ENCODE measurements at places on chromosomes 3 and 15.

GRCh38 chr3:50299929-50300680 is 900 bp upstream of the HYAL3 start:
- DNase-seq: no peak

DNA sequence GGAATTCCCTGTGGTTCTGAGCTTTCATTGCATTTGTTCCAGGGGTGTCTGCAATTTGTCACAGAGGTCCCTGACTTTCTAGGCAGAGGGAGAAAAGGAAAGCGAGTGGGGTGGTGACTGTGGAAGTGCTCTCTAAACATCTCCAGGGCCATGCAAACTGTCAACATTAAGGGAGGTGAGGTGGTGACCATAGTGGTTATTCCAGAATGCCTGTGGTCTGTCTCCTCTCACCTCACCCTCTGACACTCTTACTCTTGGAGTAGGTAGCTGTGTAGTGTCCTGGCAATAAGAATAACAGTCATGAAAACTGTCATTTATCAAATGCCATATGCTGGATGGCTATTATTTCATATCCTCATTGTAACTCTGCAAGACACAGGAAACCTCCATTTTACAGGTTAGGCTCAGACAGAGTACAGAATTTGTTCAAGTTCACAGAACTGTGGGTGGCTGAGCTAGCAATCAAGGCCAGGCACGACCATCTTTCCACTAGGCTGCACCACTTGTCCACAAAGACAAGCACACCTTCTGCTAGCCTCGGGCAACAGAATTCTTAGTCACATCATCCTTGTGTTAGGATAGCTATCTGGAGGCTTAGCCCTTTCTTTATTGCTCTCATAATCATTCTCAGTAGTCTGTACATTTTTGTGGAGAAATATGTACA is 179.4 kb downstream of the CD47 start:
- no peak for DNase-seq

- peak; percentile 19 for DNase-seq
Measured at GRCh38 chr3:128784232-128784631, 58.2 kb downstream of the RAB7A start.

DNA sequence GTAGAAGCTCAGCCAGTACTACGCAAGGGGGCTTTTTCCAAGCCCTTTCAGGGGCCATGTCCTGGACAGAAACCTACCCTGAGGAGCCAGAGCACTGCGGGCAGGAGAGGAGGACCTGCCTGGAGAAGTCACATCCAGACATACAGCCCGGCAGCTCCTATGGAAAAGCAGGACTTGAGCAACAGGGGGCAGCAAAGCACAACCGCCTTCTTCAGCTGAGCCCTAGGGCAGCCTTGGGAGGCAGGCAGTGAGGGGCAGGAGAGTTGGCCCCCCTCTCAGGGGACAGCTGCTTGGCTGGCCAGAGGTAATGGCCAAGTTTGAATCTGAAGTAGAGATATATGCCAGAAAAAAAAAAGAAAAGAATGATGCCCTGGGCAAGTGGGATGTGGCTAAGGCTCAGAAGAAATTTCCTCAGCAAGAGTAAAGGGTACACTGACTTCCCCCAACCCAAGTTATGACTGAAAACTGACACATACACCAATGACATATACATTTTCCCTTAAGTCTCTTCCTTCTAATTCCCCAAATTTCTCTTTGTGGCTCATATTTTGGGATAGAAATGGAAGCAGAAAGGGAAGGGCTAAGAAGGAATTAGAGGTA is 56.9 kb downstream of the CYP19A1 start:
- DNase-seq: peak; percentile 80

DNA sequence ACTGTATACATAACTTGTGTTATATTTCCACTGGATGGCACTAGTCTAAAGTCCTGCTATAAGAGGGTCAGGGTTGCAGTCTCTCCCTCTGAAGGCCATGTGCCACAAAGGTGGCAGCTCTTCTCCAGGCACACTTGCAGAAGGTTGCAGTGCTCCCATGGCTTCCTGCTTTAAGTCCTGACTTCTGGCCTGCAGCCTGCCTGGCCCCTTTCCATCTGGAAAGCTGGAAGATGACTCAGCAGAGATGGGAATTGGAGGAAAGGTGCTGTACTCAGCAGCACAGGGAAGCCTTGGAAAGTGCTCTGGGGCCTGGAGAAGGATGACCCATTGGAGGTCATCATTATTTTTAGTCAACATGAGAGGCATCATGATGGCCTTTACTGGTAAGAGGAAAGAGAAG is 40.9 kb upstream of the MRPL3 start:
- DNase-seq: no peak

GRCh38 chr3:73401616-73402279 is 223.0 kb downstream of the PDZRN3 start:
- DNase-seq: no peak

DNA sequence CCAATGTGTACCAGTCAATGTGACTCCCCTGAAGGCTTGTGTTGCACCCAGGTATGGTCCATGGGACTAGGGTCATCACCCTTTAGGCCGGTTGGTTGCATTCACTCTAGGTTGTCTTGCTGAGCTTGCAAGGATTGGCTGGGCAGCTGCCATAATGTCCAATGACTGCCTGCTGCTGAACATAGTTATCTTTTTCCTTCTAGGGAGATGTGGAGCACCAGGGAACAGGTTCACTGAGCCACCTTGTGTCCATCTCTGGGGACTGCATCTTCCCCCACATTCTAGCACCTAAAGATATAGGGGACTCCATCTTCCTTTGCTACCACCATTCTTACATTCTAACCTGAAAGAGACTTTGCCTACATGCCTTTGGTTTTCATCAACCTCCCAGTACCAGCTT is 580.4 kb upstream of the TBL1XR1 start:
- DNase-seq: peak; percentile 41

- no peak for DNase-seq
Measured at GRCh38 chr3:127747751-127748521, 74.4 kb downstream of the MGLL start.

- DNase-seq: no peak
Measured at GRCh38 chr3:191528589-191528988, 67.6 kb downstream of the PYDC2 start.

DNA sequence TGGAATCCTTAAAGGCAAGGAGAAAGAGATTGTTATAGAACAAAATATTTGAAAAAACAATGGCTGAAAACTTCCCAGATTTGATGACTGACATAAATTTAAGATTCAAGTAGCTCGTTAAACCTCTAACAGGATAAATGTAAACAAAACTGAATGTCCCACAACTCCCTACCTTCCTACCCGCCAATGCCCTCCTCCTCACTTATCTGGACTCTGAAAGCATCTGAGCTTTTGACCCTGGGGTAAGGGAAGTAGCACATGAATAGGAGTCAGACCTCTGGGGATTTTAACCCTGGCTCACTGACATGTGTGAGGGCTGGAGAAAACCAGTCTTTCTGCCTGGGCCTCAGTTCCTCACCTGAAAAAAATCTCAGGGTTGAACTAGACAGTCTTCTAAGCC is 26.9 kb downstream of the CYP19A1 start:
- DNase-seq: no peak

- no peak for DNase-seq
Measured at GRCh38 chr3:11029948-11030347, 37.4 kb downstream of the SLC6A1 start.

GRCh38 chr3:123048480-123049237 is 18.2 kb upstream of the PDIA5 start:
- no peak for DNase-seq

- DNase-seq: no peak
Measured at GRCh38 chr3:73101881-73102280, 40.4 kb downstream of the EBLN2 start.

DNA sequence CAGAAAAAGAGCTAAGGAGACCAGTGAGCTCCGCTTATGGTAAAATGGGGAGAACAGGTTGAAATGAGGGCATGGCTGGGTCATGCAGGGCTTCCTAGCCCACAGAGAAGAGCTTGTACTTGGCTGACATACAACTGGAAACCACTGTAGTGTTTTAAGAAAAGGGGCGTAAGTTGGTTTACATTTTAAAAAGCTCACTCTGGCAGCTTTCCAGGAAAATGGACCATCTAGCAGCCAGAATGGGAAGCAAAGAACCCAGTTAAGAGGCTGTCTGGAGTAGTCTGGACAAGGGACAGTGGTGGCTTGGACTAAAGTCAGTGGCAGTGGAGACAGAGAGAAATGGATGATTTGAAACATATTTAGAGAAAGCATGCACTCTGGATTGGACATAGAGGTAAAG is 1.9 kb downstream of the MORC1 start:
- no peak for DNase-seq

DNA sequence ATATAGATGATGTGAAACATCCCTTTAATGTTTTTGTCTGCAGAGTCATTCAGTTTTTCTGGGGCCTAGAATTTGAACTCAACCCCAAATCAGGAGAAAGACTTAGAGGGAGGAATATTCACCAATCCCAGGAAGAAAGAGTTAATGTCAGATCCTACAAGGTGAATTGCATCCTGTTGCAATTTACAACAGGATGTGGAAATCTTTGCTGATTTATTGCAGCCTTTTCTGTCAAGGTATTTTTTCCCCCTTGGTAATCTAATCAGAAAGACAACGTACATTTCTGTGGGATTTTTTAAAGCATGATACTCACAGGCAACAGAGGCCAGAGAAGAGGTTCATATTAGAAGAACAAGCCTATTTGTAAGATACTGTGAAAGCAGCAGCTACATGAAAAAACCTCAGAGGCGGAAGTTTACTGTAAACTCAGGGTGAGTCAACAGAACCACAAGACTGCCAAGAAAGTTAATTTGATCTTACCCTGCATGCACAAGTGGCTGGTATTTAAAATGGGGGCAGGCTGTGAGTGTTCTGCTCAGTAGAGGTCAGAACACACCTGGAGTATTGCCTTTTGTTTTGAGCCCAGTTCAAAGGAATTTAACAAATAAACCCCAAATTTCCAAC is 531.9 kb downstream of the AGBL1 start:
- no peak for DNase-seq

DNA sequence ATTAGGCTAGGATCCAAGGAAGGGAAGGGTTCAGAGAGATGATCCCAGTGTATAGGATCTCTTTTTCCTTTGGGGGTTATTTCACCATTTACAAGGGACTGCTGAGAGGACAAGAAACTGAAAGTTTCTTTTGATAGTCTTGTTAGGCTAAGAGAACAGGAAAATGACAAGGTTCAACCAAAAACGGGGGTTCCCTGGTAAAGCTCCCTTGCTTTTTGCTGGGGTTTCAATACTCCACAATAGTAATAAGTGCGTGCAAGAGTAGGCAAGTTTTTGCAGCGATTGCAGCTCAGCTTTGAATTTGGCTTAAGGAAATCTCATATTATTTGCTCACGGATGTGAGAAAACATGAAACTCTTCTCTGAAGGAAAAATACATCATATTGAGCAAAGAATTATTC is 18.8 kb upstream of the SUSD5 start:
- DNase-seq: no peak

- no peak for DNase-seq
Measured at GRCh38 chr3:193129607-193130006, 111.4 kb upstream of the PLAAT1 start.

DNA sequence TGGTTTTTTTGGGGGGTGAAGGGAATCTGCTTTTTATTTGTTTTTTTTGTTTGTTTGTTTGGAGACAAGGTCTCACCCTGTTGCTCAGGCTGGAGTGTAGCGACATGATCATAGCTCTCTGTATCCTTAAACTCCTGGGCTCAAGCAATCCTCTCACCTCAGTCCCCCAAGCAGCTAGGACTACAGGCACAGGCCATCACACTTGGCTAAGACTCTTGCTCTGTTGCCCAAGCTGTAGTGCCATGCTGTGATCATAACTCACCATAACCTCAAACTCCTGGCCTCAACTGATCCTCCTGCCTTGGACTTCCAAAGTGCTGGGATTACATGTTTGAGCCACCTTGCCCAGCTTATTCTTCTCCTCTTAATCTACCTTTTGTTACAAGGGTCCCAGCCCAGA is 31.8 kb downstream of the GPR176 start:
- DNase-seq: no peak

DNA sequence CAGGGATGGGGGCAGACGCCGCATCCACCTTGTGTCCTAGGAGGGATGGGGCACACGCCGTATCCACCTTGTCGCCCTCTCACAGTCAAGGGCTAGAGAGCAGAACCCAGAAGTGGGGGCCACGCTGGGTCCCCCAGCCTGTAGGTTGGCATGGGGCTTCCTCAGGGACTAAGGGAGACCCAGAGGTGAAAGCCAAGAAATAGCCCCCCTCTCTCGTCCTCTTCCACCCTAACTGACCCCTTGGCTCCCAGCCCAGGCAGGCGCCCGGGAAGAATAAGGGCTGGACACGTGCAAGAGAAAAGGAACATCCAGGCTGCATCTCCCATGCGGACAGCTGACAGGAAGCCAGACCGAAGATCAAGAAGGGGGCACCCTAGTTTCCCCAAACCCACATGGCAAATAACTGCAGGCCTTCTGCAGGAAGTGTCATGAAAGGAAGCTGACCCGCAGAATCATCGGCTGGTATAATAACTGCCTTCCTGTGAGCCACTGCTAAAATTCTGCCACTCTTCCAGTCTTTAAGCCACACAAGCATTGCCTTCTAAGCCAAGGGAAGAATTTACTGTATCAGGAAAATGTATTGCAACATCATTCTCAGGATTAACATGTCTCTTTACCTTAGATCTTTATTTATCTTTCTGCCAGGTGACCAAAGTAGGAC is 38.5 kb upstream of the TFRC start:
- DNase-seq: no peak

- no peak for DNase-seq
Measured at GRCh38 chr15:38061856-38062649, 127.6 kb downstream of the TMCO5A start.

GRCh38 chr3:117101697-117102096 is 392.1 kb downstream of the TUSC7 start:
- DNase-seq: no peak

DNA sequence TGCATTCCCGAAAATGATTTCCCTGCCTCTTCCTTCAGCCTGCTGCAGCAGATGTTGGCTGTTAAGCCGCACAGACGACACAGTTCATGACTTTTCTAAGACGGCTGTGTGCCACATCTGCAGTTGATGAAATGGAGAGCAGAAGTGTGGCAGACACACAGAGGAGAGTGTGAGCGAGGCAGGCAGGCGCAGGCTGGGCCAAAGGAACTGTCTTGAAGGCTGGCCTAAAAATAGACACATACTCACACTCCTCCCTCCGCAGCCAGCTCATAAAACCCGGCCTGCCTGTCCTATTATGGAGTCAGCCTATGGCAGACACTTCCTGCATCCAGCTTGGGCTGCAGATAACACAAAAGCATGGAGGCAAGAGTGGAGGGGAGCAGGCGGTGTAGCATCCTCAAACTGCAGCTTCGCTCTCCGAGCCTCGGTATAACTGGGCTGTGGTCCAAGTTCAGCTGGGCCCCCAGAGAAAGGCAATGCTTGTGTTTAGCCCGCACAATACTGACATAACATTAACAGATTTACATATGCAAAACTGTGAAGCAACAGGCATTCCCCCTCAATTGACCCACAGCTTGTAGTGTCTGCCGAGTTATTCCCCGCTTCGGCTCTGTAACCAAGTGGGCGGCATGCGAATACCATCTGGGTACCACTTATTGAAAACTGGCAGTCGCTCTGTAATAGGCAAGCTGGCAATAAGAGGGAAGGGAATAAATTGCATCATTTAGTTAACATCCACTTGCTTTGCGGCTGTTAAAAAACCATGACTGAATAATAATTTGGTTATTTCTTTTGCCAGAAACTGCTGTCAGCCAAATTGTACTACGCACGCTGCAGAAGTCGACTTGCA is 40.8 kb downstream of the FOXP1 start:
- DNase-seq: peak; percentile 81

GRCh38 chr3:126461450-126462070 is 14.1 kb downstream of the ZXDC start:
- DNase-seq: no peak

Data from amygdala (tissue), 56 donors.